EL (cell line): ENCODE measurements at places on chromosomes 7 and 10.

DNA sequence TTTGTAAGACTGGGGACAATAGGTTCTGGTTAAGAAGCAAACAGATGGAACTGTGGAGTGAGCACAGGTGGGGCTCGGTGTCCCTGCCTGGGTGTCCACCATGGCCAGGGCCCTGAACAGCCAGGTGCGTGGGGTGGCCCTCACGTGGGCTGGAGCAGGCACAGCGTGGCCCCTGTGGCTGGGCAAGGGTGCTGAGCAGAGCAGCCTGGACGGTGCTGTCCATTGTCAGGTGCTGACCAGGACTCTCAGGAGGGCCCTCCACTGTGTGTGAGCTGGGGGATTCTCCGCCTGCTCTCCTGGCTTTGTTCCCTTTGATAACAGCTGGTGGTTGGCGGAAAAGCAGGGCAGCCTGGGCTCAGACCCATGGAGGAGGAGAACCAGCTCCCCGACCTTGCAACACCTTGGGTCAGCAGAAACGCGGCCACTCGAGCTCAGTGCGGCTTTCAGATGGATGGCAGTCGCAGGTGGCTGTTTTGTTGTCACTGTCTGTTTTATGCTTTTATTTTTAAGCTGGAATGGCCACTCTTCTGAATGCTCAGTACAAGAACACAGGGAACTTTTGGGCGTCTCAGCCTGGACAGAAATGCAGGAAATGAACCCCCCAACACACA lies 273.9 kb upstream of the ADARB2 start:
- DNase-seq, result no peak

- DNase-seq, result no peak
These were observed 38.0 kb downstream of the ZNF777 start for GRCh38 chr7:149422914-149423301.

DNA sequence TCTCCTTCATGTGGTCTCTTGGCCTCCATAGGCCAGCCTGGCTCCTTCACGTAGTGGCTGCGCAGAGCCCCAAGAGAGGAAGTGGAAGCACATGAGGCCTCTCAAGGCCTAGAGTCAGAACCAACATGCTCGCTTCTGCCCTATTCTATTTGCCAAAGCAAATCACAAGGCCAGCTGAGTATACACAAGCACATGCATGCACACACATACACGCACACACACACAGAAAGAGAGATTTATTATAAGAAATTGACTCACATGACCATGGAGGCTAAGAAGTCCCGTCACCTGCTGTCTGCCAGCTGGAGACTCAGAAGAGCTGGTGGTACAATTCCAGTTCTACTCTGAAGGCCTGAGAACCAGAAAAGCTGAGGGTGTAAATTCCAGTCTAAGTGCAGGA lies 64.3 kb upstream of the NRP1 start:
- no peak for DNase-seq

DNA sequence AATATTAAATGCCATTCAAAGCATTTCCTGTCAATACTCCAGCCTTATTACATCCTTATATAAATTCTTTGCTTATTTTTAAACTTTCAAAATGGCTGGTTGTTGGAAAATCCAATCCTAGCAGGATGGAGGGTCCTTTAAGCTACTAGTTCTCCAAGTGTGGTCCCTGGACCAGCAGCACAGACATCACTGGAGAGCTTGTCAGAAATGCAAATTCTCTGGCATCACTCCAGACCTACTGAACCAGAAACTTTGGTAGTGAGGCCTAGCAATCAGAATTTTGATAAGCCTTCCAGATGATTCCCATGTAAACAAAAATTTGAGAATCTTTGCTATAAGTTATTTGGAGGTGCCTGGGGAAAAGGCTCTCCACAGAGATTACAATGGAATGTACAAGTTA lies 43.8 kb downstream of the CALCR start:
- DNase-seq, result no peak

GRCh38 chr7:76330673-76331072 lies 28.1 kb downstream of the YWHAG start:
- DNase-seq, result no peak

- no peak for DNase-seq
These were observed 19.2 kb upstream of the PDLIM1 start for GRCh38 chr10:95309958-95310357.
